Activated CD4-positive, alpha-beta T cell treated with anti-CD3 and anti-CD28 coated beads, Interleukin-2, amount 10 ng/mL, durations not matched to agents 24 days and 14 days (primary cell): ENCODE measurements at places on chromosomes 6 and 20. TPM values are rescaled to one million over a fixed set of nuclear protein-coding genes. Genes with fewer than 3 reads are reported as not detected.

ADGRF5 gene
- not detected in 2 replicates for total RNA-seq

TRMT11 gene
- 33.6 and 34.4 TPM in 2 replicates for total RNA-seq

KCNK5 gene
- 33.8 and 35.3 TPM in 2 replicates for total RNA-seq

ABHD16B gene
- total RNA-seq: 0.19 TPM in 1 of 2 replicates, not detected in the other

- H3K27me3 ChIP-seq: peaks cover 9% of the 10 kb centered on the region
- no peak overlapping the region for H3K4me3 ChIP-seq
- H3K36me3 ChIP-seq: no peaks in the 10 kb centered on the region
- peaks cover 10% of the 10 kb centered on the region for H3K4me1 ChIP-seq
Measured at GRCh38 chr6:52346503-52346902, 15.4 kb upstream of the PAQR8 start.

- peak; percentile 61 for DNase-seq
- no peaks in the 10 kb centered on the region for H3K36me3 ChIP-seq
- H3K4me1 ChIP-seq: no peaks in the 10 kb centered on the region
- peaks cover 4% of the 10 kb centered on the region for H3K27me3 ChIP-seq
Measured at GRCh38 chr6:127641905-127642304, 64.9 kb downstream of the C6orf58 start.

DNA sequence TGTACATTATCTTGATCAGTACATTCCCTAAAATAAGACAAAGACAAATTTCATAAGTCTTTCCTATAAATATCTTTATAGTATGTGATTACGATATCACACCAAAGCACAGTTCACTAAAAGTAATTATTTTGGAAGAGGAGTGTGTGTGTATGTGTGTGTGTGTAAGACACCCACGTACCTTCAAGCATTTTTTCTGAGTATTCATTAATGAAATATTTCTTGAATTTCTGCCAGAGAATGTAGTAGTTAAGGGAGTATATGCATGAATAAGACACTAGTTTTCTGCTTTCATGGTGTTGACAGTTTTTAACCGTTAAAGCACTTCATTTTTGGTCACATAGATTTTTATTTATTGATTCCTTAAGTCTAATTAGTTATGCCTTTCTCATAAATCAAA is 36.8 kb downstream of the MANEA start:
- no peaks in the 10 kb centered on the region for H3K4me1 ChIP-seq
- H3K27ac ChIP-seq: no peak overlapping the region
- no peak for DNase-seq
- no peak overlapping the region for H3K4me3 ChIP-seq
- H3K27me3 ChIP-seq: peaks cover 10% of the 10 kb centered on the region
- H3K36me3 ChIP-seq: no peaks in the 10 kb centered on the region

GRCh38 chr6:7178280-7178679 is 70.5 kb downstream of the RREB1 start:
- peaks cover 1% of the 10 kb centered on the region for H3K4me1 ChIP-seq
- H3K27ac ChIP-seq: no peak overlapping the region
- H3K27me3 ChIP-seq: no peaks in the 10 kb centered on the region
- no peak for DNase-seq
- H3K4me3 ChIP-seq: no peak overlapping the region
- H3K36me3 ChIP-seq: peaks cover 39% of the 10 kb centered on the region

GRCh38 chr6:7086488-7086887 is 21.3 kb upstream of the RREB1 start:
- no peak overlapping the region for H3K27ac ChIP-seq
- peaks cover 54% of the 10 kb centered on the region for H3K27me3 ChIP-seq
- peak overlapping the region; percentile 76 for H3K4me3 ChIP-seq
- DNase-seq: peak; percentile 76
